ENCODE measurements at places on chromosomes 12 and 14. TPM values are rescaled to one million over a fixed set of nuclear protein-coding genes. Genes with fewer than 3 reads are reported as not detected.

SYT10 gene
- 0.10 TPM for total RNA-seq

CLEC4E gene
- 2.0 TPM for total RNA-seq

ADAM20 gene
- total RNA-seq: 1.1 TPM

GALC gene
- total RNA-seq: 23.9 TPM

TCL1B gene
- total RNA-seq: not detected

RCOR1 gene
- 15.4 TPM for total RNA-seq
